ENCODE measurements at places on chromosomes 2 and 18.

DNA sequence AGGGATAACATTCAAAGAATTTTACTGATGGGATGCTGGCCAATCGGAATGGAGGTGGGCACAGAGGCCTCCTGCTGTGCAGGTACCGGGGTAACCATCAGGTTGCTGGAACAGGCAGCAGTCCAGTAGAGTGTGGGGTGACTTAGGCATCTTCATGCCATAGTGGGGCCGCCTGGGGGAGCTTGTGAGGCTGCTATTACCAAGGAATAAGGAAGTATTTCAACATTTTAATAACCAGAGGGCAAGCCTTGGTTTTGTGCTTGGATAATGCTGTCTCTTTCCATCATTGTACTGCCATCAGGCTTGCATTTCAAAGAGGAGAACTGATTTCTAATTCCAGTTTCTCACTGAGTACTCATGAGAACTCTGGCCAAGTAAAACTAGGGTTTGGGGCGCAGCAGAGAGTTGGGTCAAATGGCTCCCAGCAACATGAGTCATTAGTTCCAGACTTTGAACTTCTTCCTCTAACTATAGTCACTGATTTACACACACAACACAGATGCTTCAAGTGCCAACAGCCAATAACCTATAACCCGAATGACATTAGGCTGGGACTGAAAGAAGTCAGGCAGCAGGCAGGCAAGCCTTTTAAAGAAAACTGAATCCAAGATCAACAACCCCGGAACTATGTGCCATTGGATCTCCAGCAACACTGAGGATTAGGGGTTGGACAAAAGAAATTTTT lies 56.1 kb upstream of the FHL2 start:
- DNase-seq, result peak; percentile 5

DNA sequence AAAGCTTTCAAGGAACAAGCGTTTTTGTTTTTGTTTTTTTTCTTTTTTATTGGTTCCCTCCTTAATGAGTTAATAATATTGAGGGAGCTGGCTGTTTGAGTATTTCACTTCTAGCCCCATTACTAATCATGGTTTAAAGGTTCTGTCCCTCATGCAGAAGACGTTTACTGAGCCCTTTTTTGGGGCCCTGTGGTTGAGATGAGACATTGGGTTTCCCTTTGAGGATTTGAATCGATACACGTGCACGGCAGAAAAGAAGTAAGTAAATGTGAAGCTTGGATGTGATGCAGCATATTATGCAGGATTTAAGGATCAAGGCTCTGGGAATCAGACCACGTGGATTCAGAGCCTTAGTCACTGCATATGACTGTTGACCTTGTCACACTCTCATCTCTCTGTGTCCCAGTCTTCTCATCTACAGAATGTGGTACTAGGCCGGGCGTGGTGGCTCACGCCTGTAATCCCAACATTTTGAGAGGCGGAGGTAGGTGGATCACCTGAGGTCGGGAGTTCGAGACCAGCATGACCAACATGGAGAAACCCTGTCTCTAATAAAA lies 1.0 kb upstream of the CHST10 start:
- DNase-seq, result no peak

GRCh38 chr2:154875999-154876398 lies 177.5 kb downstream of the KCNJ3 start:
- DNase-seq, result no peak

DNA sequence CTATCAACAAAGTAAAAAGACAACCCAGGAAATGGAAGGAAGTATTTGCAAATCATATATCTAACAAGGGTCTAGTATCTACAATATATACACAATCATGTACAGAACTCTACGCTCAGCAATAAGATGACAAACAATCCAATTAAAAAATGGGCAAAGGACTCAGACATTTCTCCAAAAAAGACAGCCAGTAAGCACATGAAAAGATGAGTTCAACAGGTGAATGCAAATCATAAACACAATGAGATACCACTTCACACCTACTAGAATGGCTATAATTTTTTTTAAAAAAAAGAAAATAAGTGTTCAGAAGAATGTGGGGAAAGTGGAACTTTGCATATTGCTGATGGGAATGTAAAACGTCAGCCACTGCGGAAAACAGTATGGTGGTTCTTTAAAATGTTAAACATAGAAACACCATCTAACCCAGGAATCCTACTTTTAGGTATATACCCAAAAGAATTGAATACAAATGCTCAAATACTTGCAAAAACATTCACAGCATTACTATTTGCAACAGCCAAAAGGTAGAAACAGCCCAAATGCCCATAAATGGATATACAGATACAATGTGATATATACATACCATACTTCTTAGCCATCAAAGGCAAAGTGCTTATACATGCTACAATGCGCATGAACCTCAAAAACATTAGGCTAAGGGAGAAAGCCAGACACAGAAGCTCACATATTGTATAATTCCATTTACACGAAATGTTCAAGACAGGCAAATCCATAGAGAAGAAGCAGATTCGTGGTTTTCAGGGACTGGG lies 121.2 kb downstream of the CABYR start:
- no peak for DNase-seq

- DNase-seq, result no peak
Measured at GRCh38 chr2:205166745-205167144, 515.6 kb upstream of the NRP2 start.
